ENCODE measurements at places on chromosomes 4 and X.

DNA sequence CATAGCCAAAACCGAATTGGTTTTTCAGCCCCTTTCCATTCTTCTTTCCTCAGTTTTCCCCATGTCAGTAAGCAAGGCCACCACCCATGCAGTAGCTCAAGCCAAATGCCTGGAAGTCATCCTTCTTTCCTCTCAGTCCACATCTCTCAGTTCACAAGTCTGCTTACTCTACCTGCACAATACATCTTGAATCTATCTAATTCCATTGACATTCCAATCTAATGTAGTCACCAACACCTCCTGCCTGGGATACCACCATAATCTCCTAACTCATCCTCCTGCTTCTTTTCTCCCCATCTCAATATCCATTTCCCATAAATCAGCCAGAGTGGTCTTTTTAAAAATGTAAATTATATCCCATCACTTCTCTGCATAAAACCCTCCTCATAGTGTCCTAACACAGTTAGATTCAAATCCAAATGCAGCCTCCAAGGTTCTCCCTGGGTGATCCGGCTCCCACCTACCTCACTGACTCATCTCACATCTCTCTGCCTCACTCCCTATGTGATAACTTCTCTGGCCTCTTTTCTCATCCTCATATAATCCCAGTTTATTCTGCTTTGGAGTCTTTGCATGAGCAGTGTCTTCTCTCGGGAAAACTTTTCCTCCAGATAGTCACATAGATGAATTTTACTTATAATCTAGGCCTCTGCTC, 26.9 kb downstream of the KCNIP4 start:
- DNase-seq = no peak

- no peak for DNase-seq
These were observed 85.4 kb upstream of the RAPGEF2 start for GRCh38 chr4:159017323-159018026.

DNA sequence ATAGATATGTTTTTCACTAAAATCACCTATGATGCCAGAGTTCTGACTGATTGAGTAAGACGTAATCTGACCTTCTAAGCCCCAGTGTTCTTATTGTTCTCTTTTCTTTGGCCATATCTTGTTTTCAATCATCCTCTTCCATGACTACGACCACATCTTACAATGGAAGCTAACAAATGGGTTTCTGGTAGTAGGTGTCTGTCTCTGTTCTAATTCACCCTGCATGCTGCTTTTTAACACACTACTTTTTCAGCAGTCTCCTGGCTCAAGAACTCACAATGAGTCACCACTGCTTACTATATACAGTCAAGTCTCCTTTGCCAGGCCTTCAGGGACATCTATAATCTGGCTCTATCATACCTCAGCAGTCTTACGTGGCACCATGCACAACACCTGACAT, 146.1 kb downstream of the NEXMIF start:
- DNase-seq = no peak

- no peak for DNase-seq
These were observed 106.5 kb downstream of the SLC7A11 start for GRCh38 chr4:138135610-138136009.

- DNase-seq = no peak
These were observed 83.5 kb downstream of the PRKG2 start for GRCh38 chr4:81131563-81131962.

- no peak for DNase-seq
These were observed 86.2 kb downstream of the PCDH18 start for GRCh38 chr4:137446071-137446470.

GRCh38 chrX:42530027-42530426, 247.9 kb downstream of the PPP1R2C start:
- DNase-seq = peak; percentile 6
